ENCODE measurements at places on chromosomes 4 and X.

- no peak for DNase-seq
Observed at GRCh38 chr4:5650040-5650439, 58.3 kb downstream of the EVC2 start.

GRCh38 chr4:166091912-166092510, 219.0 kb downstream of the TLL1 start:
- no peak for DNase-seq

GRCh38 chr4:4610672-4611071, 68.8 kb upstream of the STX18 start:
- DNase-seq, result no peak

- no peak for DNase-seq
Observed at GRCh38 chrX:129836827-129837226, 6.9 kb downstream of the ZDHHC9 start.

DNA sequence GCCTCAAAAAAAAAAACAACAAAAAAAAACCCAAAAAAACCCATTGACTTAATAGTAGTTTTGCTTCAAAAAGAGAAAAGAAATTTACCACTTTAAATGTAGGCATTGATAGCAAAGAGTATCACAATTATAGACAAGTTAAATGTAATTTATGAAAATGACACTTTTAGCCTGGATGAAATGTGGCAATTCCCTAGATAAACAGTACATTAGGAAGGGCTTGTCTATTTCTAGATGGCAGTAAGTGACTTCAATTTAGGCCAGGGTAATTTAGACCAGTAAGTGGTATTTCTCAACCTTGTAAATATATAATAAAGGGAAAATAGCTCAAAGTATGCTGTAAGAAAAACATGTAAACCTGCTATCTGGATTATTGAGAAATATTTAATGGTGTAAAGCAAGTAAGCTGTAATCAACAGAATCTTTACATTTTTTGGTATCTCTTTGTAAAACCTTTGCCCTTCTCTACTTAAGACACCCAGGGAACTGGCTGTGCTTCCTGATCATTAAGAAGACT, 103.7 kb upstream of the RAPGEF2 start:
- no peak for DNase-seq

DNA sequence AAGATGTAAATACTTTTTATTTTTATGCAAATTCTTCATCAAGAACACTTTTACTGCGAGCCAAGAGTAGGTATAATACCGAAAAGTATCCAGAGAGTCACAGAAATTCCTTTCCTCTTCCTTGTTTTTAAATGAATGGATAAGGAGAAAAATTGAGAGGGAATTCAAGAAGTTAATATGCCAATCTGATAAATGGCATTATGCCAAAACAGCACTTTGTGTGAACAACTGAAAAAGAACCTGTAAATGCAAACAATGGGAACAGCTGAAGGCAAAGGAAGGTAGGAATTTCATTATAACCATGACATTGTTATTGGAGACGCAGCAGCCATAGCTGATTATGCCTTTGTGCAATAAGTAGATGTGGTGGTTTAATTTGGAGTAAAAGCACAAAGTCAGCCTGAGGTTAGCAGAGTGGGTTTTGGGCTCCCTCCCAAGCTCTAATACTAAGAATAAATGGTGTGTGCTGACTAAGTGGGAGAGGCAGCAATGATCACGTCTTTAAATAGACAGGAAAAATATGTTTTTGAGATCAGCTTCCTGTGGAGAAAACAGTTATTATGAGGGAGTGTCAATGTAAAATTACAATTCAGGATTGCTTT, 209.8 kb upstream of the NDST4 start:
- no peak for DNase-seq

- DNase-seq, result no peak
Observed at GRCh38 chr4:52423967-52424366, 235.1 kb downstream of the USP46 start.

- DNase-seq, result no peak
Observed at GRCh38 chrX:18797141-18797540, 89.7 kb downstream of the PPEF1 start.

- DNase-seq, result no peak
Observed at GRCh38 chr4:101280866-101281600, 66.3 kb downstream of the PPP3CA start.

DNA sequence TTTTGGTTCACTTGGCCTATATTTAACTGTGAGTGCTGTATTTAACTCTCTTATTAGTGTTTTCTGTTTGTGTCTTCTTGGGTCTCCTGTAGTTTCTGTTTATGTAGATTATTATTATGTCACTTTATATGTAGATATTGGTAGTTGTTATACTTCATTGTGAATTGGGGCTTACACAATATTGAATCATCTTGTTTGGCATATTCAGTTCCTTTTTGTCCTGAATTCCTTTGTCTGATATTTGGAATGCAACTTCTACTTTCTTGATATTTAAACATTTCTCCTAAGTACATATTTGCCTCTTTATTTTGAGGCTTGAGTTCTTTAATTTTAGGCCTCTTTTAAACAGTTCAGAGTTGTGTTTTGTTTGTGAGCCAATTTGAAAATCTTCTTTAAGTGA, 544.8 kb upstream of the ADGRL3 start:
- no peak for DNase-seq

DNA sequence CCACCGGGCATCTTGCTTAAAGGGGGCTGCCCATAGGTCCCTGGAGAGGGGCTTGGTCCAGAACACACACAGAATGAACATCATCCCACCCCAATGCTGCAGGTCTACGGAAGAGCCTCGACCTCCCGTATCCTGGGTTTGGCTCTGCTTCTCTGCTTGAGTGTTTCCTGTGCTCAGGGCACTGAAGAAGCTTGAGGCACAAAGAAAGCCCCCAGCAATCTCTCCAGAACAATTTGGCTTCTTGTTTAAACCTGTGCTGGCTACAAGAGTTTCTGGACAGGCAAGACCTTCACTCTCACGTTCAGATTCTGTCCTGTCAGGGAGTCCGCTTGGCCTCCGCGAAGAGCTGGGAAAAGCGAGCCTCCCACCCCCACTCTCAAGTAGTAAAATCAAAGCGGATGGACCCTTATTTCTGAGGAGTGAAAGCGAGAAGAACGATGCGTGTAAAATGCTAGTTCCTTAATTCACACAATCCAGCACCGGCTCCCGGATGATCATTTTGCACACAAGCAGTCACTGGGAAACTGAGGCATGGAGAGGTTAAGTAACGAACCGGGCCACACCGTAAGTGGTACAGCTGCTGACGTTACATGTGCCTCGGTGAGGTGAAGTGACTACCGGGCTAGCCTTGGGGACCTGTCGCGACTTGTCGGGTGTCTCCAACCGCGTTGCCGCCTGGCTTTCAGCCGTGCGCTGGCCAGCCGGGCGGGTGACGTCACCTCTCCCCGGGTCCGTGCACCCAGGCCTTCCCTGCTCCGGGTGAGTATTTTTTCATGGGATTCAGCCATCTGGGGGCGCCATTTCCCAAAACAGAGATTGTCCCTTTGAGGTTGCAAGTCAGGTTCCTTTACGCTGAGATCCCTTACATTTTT, 3.1 kb upstream of the SFRP2 start:
- no peak for DNase-seq

DNA sequence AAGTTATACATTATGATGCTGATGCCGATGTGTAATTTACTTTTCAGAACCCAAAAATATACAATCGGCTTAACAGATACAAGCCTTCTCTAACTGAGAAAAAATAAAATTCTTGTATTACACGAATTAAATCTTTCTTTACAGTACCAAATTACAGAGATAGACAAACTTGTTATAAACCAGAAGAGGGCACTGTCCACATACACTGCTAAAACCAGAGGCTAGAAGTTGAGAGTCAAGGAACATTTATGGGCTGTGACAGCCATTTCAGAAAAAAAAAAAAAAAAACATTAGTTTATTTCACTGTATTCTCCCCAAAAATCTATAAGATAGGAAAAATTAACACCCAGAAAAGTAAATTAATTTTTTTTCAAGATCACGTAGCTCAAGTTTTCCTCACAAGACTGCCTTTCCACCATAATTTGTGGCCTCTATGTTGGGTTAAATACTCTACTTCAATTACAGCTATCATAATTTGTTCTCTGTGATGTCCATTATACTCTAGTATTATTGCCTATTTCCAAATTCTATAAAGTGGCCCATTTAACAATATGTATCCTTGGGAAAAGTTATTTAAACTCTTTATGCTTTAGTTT, 12.0 kb downstream of the EREG start:
- DNase-seq, result no peak

GRCh38 chr4:96312046-96312685, 472.3 kb downstream of the PDHA2 start:
- no peak for DNase-seq

DNA sequence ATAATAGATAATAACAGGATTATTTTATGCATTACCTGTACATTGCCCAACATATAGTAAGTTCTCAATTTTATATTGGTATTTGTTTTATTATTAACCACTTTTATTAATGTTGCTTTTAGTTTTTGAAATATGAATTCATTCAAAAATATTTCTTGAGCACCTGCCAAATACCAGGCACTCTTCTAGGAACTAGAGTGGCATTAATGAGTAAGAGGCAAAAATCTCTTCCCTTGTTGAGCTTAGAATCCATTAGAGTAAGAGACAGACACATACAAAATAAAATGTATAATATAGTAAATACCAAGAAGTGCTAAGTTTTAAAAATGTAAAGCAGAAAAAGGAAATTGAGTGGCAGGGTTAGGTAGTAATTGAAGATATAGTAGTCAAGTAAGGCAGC, 45.8 kb downstream of the TET2 start:
- no peak for DNase-seq

- no peak for DNase-seq
Observed at GRCh38 chrX:30957753-30958152, 68.7 kb upstream of the TAB3 start.

DNA sequence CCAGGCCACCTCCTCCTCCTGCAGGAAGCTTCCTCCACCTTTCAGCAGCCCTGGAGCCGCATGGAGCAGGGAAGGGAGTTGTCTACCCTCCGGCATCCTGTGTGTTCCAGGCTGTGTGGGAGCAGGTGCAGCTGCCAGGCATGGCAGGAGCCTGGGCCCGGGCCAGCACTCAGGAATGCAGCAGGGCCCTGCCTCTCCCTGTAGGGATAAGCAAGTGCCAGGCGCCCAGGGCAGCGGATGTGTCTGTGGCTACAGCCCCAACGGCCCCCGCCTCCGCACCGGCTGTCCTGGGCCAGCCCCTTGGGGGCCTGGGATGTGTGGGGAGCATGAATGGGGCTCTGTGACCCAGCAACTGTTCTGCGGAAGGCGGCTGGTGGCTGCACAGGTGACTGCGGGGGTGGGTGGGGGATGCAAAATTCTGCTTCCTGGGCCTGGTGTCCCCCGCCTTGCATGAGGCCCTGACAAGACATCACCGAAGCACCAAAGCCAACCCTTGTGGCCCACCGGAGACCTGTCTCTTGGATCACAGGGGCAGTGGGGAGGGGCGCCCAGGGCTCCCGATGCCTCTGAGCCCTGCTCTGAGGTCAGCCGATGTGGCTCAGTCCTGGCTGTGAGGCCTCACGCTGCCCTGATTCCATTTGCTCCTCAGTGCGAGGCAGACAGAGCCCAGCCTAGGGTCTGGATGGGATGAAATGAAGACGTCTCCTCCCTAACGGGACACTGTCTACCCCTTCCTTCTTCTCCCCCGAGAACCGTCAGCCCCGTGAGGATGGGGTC, 1.4 kb upstream of the DOK7 start:
- DNase-seq, result peak; percentile 74

GRCh38 chr4:122898370-122899150, 23.8 kb downstream of the NUDT6 start:
- no peak for DNase-seq

DNA sequence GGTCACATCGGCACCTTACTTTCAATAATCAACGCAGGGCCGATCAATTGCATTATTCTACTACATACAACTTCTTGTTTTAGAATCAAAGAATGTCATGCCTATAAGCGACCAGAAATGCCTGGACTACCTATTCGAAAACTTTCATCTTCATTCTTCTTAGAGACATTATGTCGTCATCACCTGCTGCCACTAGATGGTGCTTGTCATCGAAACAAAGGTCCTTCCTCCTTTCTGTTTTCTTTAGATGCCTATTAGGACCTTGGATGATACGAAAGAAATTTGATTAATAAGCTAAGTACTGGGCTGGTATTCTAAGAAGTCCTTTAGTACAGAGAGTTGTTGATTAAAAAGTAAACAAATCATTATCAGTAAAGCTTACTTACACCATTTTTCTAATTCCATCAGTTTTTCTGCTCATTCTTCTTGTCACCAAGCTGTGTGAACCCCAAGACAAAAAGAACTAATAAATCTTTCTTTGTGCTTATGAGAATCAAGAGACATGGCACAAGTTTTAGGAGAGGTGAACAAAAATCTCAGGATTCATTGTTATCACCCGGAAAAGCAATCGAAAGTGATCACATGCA, 154.5 kb upstream of the SLC4A4 start:
- peak; percentile 25 for DNase-seq

DNA sequence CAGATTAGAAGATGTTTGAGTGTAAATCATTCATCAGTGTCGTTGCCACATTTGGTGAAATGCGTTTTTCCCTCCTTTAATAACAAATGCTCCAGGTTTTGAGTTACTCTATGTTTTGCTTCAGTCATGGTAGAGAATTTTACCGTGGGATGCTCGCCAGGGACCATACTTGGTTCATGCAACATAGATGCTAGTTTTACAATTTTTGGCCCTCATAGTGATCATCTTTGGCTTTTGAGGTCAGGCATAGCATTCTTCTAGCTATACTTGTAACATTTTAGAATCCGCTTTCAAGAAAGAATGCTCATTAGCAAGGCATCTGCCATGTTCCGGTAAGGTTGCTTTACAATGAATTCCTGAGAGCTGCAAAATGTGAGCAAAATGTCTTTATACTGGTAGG, 147.2 kb downstream of the SPCS3 start:
- DNase-seq, result no peak

- DNase-seq, result peak; percentile 4
Observed at GRCh38 chrX:17542123-17542522, 167.1 kb downstream of the NHS start.

- DNase-seq, result no peak
Observed at GRCh38 chr4:1274871-1275270, 14.8 kb upstream of the MAEA start.

GRCh38 chrX:153882086-153882498, 3.9 kb downstream of the L1CAM start:
- no peak for DNase-seq

- DNase-seq, result no peak
Observed at GRCh38 chrX:97858592-97858991, 974.9 kb downstream of the RPA4 start.

DNA sequence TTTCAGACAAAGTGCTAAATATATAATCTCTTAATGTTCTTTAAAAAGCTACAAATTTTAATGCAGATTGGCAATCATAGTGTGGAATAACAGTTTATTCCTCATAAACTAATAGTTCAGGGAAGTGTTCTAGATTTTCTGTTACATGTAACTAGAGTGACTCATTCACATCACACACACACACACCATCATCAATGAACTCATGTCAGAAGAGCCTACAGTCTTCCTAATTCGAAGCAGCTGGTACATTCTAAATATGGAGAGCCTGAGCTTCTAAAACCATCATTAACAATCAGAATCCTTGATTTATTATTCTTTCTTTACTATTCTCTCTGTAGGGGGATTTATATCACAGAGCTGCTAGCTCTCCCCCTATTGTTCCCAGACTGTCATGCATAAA, 49.6 kb downstream of the DKK2 start:
- DNase-seq, result no peak

GRCh38 chrX:39301036-39301435, 499.8 kb downstream of the MID1IP1 start:
- DNase-seq, result no peak

Data from heart right ventricle (tissue), 16 donors.